KBM-7 (cell line): ENCODE measurements at places on chromosomes 4 and X.

- no peak for DNase-seq
These were observed 37.7 kb downstream of the NHS start for GRCh38 chrX:17412692-17413091.

DNA sequence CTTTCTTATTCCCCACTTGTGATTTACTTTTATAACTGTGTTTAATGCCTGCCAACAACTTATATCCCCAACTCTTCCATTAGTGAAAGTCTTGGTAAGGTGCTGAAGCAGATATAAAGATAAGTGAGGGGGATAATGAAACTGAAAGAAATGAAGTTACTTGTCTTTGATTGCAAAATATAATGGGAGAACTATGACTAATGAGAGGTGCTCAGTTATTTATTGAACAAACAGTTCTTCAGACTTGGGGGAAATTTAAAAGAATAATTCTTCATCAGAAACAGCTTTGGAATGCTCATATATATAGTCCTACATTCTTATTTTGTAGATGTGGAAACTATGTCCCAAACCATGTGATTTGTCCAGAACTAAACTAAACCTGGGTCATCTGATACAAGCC is 213.5 kb downstream of the TEX13A start:
- no peak for DNase-seq

GRCh38 chrX:77014377-77015372 is 432.5 kb upstream of the FGF16 start:
- DNase-seq = peak; percentile 5

DNA sequence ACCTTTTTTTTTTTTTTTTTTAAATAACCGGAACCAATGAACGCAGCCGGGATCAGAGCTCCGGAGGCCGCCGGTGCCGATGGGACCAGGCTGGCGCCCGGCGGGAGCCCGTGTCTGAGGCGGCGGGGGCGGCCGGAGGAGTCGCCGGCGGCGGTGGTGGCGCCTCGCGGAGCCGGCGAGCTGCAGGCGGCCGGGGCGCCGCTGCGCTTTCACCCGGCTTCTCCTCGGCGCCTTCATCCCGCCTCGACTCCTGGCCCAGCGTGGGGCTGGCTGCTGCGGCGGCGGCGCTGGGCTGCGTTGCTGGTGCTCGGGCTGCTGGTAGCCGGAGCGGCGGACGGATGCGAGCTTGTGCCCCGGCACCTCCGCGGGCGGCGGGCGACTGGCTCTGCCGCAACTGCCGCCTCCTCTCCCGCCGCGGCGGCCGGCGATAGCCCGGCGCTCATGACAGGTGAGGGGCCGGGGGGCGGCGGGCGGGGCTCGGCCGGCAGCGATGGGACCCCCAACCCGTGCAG is 337 bp downstream of the STIM2 start:
- DNase-seq = peak; percentile 64

- no peak for DNase-seq
These were observed 17.0 kb upstream of the UGT2B17 start for GRCh38 chr4:68593112-68593511.
